ENCODE measurements at places on chromosomes 2 and 18.

DNA sequence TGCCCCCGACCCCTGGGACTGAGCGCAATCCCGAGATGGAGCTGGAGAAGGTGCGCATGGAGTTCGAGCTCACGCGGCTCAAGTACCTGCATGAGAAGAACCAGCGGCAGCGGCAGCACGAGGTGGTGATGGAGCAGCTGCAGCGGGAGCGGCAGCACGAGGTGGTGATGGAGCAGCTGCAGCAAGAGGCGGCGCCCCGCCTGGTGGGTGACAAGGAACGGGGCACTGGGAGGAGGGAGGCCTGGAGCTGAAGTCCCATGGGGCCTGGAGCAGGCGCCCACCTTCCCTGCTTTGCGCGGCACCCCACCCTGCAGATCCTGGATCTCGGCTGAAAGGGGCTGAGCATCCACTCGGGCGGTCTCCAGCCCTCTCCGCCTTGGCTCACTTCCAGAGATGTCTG, 1.2 kb downstream of the TMEM247 start:
- no peak for DNase-seq

GRCh38 chr2:26429779-26430578, 28.3 kb downstream of the DRC1 start:
- DNase-seq, result no peak

- no peak for DNase-seq
Measured at GRCh38 chr2:28451793-28452533, 43.9 kb upstream of the PLB1 start.

DNA sequence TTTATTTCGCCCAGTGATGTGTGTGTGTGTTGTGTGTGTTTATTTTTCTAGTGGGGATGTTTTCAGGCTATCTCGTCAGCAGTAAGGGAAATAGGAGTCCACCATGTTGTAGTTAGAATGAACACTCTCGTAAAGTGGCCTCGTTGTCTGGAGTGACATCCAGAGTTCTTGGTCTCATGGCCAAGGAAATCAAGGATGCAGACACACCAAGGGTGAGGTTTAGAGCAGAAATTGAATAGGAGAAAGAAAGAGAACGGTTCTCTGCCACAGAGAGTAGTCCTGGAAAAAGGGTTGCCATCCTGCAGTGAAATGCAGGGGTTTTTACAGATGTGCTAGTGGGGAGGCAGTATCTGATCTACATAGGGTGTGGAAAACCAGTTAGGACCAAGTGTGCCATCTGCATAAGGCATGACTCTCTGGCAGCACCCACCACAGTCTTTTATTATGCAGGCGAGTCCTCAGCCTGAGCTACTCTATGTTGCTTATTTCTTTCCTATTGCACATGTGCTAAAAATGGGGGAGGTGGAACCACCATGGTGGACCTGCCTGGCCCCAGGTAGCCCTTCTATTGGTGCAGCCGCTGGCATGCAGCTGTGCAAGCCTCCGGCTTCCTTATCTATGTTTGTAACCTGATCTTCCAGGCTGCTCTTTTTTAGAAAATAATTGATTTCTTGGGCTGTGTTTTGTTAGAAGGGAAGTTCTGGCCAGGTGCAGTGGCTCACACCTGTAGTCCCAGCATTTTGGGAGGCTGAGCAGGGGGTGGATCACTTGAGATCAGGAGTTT, 23.2 kb downstream of the RALB start:
- DNase-seq, result no peak
